ENCODE measurements at places on chromosomes 7 and 10. TPM values are rescaled to one million over a fixed set of nuclear protein-coding genes. Genes with fewer than 3 reads are reported as not detected.

DNA sequence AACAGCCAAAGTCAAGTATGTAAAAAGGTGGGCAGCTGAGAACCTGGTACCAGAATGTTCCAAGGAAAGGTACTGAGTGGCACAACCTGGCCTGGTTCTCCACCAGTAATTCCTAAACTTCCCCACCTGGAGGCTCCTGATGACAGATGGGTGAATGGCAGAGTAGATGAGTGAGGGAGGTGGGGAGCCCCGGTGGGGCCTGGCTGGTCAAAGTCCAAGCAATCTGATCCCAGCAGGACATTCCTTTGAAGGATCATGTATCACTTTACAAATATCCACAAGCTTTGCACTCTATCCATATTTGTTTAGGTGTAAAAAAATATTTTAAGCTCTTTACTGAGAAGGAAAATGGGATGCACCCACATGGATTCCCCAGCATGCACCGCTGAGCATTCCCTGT, 250.2 kb downstream of the DPP6 start:
- DNase-seq, result no peak

- DNase-seq, result peak; percentile 74
Measured at GRCh38 chr7:73770002-73770859, at the start of gene CLDN3. CLDN3 (minus strand) TSS chr7:73770270; CDS start chr7:73770049, 221 bp downstream.

Gene CRYGN
- 0.17 TPM for total RNA-seq

Gene ADAM12
- total RNA-seq, result 59.9 TPM
